ENCODE measurements at places on chromosomes 6 and 20. TPM values are rescaled to one million over a fixed set of nuclear protein-coding genes. Genes with fewer than 3 reads are reported as not detected.

TINAG gene
- not detected for total RNA-seq

SGK2 gene
- 1.7 TPM for total RNA-seq

GPLD1 gene
- 6.2 TPM for total RNA-seq

MCCD1 gene
- not detected for total RNA-seq

FAM217A gene
- total RNA-seq, result not detected

SLC17A3 gene
- total RNA-seq, result not detected

TFAP2A gene
- total RNA-seq, result not detected

ARG1 gene
- total RNA-seq, result not detected

PKIB gene
- not detected for total RNA-seq

XRN2 gene
- 46.2 TPM for total RNA-seq

KHDC1L gene
- total RNA-seq, result not detected

LTA gene
- 8.8 TPM for total RNA-seq

EEF1A2 gene
- 2.2 TPM for total RNA-seq

PROKR2 gene
- total RNA-seq, result not detected

MUC22 gene
- not detected for total RNA-seq

C4B gene
- 3.8 TPM for total RNA-seq

GRCh38 chr6:137089305-137089704, 44.5 kb upstream of the IL20RA start:
- H3K27ac ChIP-seq, result no peak overlapping the region
- no peaks in the 10 kb centered on the region for H3K36me3 ChIP-seq
- no peak overlapping the region for H3K4me3 ChIP-seq
- H3K27me3 ChIP-seq, result no peaks in the 10 kb centered on the region

DNA sequence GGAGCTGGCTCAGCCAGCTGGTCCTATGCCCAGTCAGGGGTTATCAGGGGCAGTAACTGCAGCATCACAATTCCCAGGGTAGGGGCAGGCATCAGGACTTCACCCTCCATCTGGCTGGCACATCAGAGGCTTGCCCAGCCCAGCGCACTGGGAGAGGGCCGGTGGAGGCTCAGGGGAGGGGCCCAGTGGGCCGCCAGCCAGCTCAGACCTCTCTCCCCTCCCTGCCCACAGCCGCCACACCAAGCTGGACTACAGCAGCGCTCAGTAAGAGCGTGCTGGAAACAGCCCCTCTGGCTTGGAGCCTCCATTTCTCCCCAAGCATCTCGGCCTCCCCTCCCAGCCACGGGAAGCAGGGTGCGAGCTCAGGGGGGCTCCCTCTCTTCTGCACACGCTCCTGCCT, 22.0 kb downstream of the ADA start:
- no peak for DNase-seq
- H3K4me1 ChIP-seq, result no peaks in the 10 kb centered on the region
- H3K36me3 ChIP-seq, result no peaks in the 10 kb centered on the region
- H3K27me3 ChIP-seq, result no peaks in the 10 kb centered on the region
- H3K27ac ChIP-seq, result no peak overlapping the region

GRCh38 chr6:25473447-25473846, 178.6 kb upstream of the SCGN start:
- no peak overlapping the region for H3K4me3 ChIP-seq
- H3K27me3 ChIP-seq, result no peaks in the 10 kb centered on the region
- no peak overlapping the region for H3K27ac ChIP-seq
- H3K4me1 ChIP-seq, result peaks cover 5% of the 10 kb centered on the region
- H3K36me3 ChIP-seq, result peaks cover 2% of the 10 kb centered on the region

DNA sequence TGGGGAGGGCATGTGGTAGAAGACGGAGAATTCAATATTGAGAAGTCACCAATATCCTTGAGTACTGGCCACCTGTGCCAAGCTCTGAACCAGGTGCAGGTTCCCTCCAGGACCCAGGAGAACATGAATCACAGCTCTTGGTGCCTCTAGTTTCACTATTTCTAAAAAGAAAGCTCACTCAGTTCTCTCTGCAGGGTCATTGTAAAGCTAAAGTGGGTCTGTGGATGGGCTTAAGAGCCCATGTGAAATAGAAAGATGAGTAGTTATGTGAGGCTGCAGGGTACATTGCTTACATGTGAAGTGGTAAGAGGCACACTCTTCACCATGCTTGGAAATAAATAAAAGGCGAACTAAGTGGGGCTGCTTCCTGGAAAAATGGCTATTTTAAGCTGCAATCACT, 43.6 kb downstream of the ZNF831 start:
- no peak overlapping the region for H3K4me3 ChIP-seq
- DNase-seq, result no peak
- no peak overlapping the region for H3K27ac ChIP-seq
- no peaks in the 10 kb centered on the region for H3K27me3 ChIP-seq
- H3K4me1 ChIP-seq, result peaks cover 7% of the 10 kb centered on the region

DNA sequence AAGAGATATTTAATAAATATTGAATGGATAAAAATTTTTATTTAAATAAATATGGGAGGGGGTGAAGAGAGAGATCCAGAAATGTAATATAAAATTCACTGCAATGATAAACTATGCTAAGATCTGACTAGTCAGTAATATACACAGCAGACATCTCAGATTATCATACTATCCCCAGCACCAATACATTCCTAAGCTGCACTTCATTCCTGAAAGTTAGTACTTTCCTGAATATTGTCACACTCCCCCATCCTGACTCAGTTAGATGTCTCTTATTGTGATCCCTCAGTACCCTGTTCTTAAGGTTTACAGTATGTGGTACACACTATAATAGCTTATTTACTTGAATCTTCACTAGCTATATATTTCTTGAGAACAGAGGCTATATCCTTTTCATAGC, 88.3 kb upstream of the KCNQ5 start:
- no peaks in the 10 kb centered on the region for H3K36me3 ChIP-seq
- no peaks in the 10 kb centered on the region for H3K4me1 ChIP-seq
- H3K27ac ChIP-seq, result no peak overlapping the region
- DNase-seq, result no peak
- H3K4me3 ChIP-seq, result no peak overlapping the region

DNA sequence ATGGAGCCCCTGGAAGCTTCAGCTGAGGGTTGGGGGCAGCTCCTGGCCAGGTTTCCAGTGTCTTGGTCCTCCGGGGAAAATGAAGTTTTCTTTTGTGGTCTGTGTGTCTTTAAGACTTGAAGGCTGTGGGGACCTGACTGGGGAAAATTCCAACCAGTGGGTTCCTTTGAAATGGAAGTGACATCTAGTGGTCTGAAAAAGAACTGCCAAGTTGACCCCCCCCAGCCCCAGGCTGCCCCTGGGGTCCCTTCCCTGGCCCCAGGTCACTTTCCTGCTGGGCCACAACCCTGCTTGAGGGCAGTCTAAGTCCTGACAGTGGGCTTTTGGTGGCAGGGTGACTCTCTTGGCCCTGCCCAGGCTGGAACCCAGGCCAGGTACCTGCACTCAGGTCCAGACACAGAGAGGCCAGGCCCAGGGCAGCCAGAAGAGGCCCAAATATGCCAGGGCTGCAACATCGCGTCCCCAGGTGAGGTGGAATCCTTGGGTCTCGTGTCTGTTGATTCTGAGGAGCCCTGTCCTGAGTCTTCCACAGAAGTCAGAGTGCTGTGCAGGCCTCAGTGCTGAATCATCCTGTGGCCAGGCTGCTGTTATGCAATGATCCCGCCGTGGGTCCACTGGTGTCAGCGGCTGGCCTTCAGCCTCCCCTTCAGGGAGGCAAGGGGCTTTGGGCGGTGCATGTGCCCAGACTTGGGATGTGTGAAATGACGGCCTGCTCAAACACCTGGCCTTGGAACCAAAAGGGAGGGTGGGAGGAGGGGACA, 68.4 kb downstream of the VEGFA start:
- no peaks in the 10 kb centered on the region for H3K27me3 ChIP-seq
- H3K4me3 ChIP-seq, result no peak overlapping the region

- no peaks in the 10 kb centered on the region for H3K27me3 ChIP-seq
- no peak overlapping the region for H3K4me3 ChIP-seq
- H3K36me3 ChIP-seq, result no peaks in the 10 kb centered on the region
- no peaks in the 10 kb centered on the region for H3K4me1 ChIP-seq
- no peak overlapping the region for H3K27ac ChIP-seq
Measured at GRCh38 chr20:17560344-17561074, 9.4 kb upstream of the DSTN start.

GRCh38 chr6:103273048-103273447, 1586.7 kb downstream of the HACE1 start:
- H3K4me1 ChIP-seq, result no peaks in the 10 kb centered on the region
- H3K4me3 ChIP-seq, result no peak overlapping the region
- no peak for DNase-seq
- no peaks in the 10 kb centered on the region for H3K36me3 ChIP-seq
- H3K27ac ChIP-seq, result no peak overlapping the region

DNA sequence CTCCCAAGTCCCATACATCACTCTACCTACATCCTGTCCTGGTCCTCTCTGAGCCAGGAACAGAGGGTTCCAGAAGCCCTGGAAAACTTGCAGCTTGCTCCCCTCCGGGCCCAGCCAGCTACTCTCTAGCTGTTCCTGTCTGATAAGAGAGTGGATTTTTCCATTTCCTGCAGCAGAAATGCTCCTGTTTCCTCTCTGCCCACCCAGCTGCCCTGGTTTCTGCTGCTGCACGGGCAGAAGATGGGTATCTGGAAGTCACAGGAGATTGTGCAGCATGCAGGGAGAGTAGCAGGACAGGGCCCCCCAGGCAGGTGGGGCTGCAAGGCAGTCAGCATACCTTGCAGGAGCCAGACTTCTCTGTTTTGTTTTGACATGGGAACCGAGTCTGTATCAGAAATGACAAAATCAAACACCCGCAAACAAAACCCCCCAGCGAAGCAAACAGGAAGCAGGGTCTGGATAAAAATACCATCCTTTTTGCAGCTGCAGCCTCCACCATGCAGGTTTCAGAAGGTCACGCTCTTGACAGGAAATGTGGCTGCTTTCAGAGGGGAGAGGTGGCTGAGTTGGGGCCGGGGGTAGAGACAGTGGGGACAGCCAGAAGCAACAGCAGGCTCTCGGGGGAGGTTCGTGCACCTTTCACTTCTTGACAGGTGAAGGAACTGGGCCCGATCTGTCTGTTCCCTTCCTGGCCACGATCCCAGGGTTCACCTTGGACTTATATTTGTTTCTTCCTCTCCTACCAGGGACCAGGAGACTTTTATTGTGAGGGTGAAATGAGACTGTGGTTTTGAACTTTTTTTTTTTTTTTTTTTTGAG, 50.8 kb upstream of the FAM83D start:
- DNase-seq, result peak; percentile 93
- H3K27ac ChIP-seq, result peak overlapping the region; percentile 93
- peaks cover 6% of the 10 kb centered on the region for H3K36me3 ChIP-seq
- no peak overlapping the region for H3K4me3 ChIP-seq

- no peak for DNase-seq
- H3K27ac ChIP-seq, result no peak overlapping the region
- peak overlapping the region; percentile 30 for H3K4me3 ChIP-seq
- H3K36me3 ChIP-seq, result no peaks in the 10 kb centered on the region
- no peaks in the 10 kb centered on the region for H3K27me3 ChIP-seq
- H3K4me1 ChIP-seq, result peaks cover 8% of the 10 kb centered on the region
Measured at GRCh38 chr6:134199848-134200606, 117.9 kb downstream of the SGK1 start.

GRCh38 chr6:1798965-1799325, 189.2 kb downstream of the FOXC1 start:
- no peak overlapping the region for H3K4me3 ChIP-seq
- H3K36me3 ChIP-seq, result no peaks in the 10 kb centered on the region
- no peak overlapping the region for H3K27ac ChIP-seq
- H3K27me3 ChIP-seq, result no peaks in the 10 kb centered on the region
- peaks cover 3% of the 10 kb centered on the region for H3K4me1 ChIP-seq
- no peak for DNase-seq

DNA sequence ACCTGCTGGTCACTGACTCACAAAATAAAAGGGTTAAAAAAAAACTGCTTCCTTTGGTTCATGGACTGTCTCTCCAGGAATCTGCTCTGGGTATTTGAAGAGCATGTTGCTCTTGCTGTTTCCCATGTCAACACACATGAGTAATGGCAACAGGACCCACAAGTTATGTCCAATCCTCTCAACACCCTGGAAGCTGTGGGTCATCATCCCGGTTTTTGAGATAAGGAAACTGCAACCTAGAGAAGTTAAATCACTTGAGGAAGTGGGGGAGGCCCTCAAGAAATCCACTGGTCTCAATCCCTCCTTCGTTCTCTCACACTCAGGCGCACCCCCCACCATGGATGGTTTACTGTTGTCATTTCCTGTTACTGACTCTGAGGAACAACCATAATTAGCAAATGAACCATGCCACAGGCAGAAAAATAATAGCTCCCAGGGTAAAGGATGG, 12.4 kb downstream of the MAP1LC3A start:
- no peaks in the 10 kb centered on the region for H3K27me3 ChIP-seq

GRCh38 chr20:54158226-54158625, 15.6 kb downstream of the CYP24A1 start:
- H3K4me3 ChIP-seq, result no peak overlapping the region
- no peaks in the 10 kb centered on the region for H3K36me3 ChIP-seq
- no peaks in the 10 kb centered on the region for H3K4me1 ChIP-seq
- no peaks in the 10 kb centered on the region for H3K27me3 ChIP-seq
- no peak for DNase-seq

DNA sequence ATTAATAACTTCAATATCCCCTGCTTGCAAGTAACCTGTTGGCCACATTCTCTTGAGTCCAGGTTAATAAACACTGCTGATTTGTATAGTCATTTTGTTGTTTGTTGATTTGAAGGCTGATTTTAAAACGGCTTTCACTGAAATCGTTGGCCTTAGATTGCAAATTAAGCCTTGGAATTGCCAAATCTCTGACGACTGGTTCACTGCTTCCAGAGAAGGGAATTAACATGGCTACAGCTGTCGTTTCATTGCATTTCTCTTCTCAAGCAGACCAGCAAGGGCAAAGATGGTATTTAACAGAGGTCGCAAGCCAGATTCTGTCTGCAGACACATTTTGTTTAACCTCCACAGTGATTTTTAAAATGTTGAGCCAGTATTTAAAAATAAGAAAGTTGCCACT, 470.9 kb downstream of the TFAP2A start:
- no peak overlapping the region for H3K27ac ChIP-seq
- no peaks in the 10 kb centered on the region for H3K27me3 ChIP-seq
- H3K4me3 ChIP-seq, result no peak overlapping the region
- H3K4me1 ChIP-seq, result no peaks in the 10 kb centered on the region
- no peaks in the 10 kb centered on the region for H3K36me3 ChIP-seq

DNA sequence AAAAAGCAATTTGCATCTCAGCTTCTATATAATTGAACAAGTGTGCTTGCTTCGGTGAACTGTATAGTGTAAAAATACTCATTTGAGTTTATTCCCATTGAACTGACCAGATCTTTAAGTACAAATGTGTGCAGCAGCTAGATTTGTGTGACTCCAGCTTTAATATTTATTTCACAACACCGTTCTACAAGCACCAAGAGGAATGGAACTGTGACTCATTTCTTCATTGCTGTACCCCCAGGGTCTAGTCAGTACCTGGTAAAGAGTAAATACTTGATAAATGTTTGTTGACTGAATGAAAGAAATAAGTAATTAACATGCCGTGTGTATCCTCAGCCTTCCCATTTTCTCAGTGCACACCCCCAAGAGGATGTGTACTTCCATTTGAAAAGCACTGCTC, 464.8 kb downstream of the CBLN4 start:
- H3K4me1 ChIP-seq, result no peaks in the 10 kb centered on the region
- no peaks in the 10 kb centered on the region for H3K27me3 ChIP-seq
- no peak overlapping the region for H3K4me3 ChIP-seq
- no peak overlapping the region for H3K27ac ChIP-seq

GRCh38 chr20:51492167-51493092, 50.1 kb downstream of the NFATC2 start:
- no peaks in the 10 kb centered on the region for H3K27me3 ChIP-seq
- no peaks in the 10 kb centered on the region for H3K36me3 ChIP-seq
- no peak overlapping the region for H3K27ac ChIP-seq
- H3K4me3 ChIP-seq, result no peak overlapping the region
- peaks cover 59% of the 10 kb centered on the region for H3K4me1 ChIP-seq

All from B cell (primary cell).